Left hindlimb (tissue), 1 donor: ENCODE measurements at places on chromosomes 7 and 10.

DNA sequence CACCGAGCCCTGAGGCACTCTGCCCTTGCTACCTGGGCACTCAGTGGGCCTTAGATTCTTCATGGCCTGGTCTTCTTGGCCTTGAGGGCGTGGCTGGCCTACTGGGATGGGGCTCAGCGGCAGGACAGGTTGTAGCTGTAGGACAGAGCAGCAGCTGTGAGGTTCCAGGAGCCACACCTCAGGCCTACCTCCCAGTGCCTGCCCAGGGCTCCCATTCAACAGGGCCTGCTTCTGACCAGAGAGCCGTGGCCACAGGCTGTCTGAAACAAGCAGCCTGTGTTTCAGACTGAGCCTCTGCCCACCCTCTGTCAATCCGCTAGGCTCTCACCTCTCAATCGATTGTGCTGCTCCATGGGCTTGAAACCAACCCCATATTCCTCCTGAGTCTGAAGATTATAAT lies 928.0 kb upstream of the ZNF722 start:
- no peak for DNase-seq

GRCh38 chr7:132393789-132394261 lies 182.4 kb downstream of the PLXNA4 start:
- no peak for DNase-seq

GRCh38 chr10:102064868-102065560 lies at the start of gene HPS6:
HPS6 (plus strand) TSS chr10:102065349; CDS start chr10:102065475, 126 bp downstream.
- peak; percentile 91 for DNase-seq

- DNase-seq: no peak
These were observed 76.1 kb downstream of the PRKAG2 start for GRCh38 chr7:151800861-151801260.

GRCh38 chr10:52308251-52309031 lies 5.6 kb upstream of the DKK1 start:
- peak; percentile 81 for DNase-seq

GRCh38 chr10:124168581-124168980 lies 75.2 kb upstream of the CHST15 start:
- no peak for DNase-seq

GRCh38 chr10:4501306-4501705 lies 324.7 kb upstream of the AKR1E2 start:
- no peak for DNase-seq
